Naive thymus-derived CD4-positive, alpha-beta T cell (primary cell): ENCODE measurements at places on chromosomes 11 and 22. TPM values are rescaled to one million over a fixed set of nuclear protein-coding genes. Genes with fewer than 3 reads are reported as not detected.
A peak's percentile ranks its signal among the peaks of the same experiment; 100 is the strongest.

Gene CNGA4
- 0.10 TPM in 1 of 2 replicates, not detected in the other for total RNA-seq

Gene PRG3
- not detected in 2 replicates for total RNA-seq

GRCh38 chr11:1446623-1447022, 40.0 kb downstream of the MOB2 start:
- no peaks in the 10 kb centered on the region for H3K4me1 ChIP-seq
- DNase-seq, result no peak
- no peak overlapping the region for H3K4me3 ChIP-seq
- H3K27me3 ChIP-seq, result no peaks in the 10 kb centered on the region
- H3K27ac ChIP-seq, result no peak overlapping the region

Gene NECTIN1
- total RNA-seq, result 2.4 TPM

Gene OVCH2
- not detected for total RNA-seq

DNA sequence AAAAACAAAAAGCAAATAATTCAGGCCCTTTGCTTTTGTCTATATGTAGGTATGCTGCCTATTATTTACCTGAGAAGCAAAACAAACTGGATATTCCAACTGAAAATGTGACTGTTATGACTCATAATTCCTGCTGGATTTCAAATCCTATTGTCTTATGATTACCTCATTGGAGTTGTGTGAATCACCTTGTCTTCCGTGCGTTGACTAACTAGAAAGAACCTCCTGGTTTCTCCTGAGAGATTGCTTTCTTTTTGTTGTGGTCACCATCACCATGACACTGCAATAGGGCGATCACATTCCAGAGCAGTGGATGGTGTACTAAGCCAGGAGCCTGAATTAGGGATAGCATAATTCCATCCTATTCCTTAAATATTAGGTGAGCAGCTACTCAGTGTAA, 23.0 kb upstream of the EXPH5 start:
- no peaks in the 10 kb centered on the region for H3K4me1 ChIP-seq
- H3K4me3 ChIP-seq, result no peak overlapping the region
- DNase-seq, result no peak
- no peaks in the 10 kb centered on the region for H3K27me3 ChIP-seq
- H3K27ac ChIP-seq, result no peak overlapping the region

DNA sequence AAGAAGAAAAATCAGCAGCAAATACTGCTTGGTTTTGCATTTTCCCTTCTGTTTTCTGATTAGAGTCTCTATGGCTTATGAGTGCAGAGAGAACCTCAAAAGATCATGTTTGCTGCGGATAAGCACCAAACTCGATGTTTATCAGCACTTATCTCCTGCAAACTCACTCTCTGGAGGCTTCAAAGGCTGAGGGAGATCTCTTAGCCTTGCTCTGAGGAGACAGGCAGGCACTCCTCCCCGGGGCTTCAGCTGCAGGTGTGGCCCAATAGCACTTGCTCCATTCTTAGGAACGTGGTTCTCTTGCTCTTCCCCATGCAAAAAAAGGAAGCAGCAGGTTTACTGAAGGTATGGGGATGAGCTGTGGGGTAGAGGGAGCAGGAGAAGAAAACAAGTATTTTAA, 45.1 kb downstream of the FLI1 start:
- H3K36me3 ChIP-seq, result no peaks in the 10 kb centered on the region
- peak; percentile 54 for DNase-seq
- H3K4me3 ChIP-seq, result peak overlapping the region; percentile 2
- H3K4me1 ChIP-seq, result peaks cover 79% of the 10 kb centered on the region

Gene MYEOV
- not detected for total RNA-seq

DNA sequence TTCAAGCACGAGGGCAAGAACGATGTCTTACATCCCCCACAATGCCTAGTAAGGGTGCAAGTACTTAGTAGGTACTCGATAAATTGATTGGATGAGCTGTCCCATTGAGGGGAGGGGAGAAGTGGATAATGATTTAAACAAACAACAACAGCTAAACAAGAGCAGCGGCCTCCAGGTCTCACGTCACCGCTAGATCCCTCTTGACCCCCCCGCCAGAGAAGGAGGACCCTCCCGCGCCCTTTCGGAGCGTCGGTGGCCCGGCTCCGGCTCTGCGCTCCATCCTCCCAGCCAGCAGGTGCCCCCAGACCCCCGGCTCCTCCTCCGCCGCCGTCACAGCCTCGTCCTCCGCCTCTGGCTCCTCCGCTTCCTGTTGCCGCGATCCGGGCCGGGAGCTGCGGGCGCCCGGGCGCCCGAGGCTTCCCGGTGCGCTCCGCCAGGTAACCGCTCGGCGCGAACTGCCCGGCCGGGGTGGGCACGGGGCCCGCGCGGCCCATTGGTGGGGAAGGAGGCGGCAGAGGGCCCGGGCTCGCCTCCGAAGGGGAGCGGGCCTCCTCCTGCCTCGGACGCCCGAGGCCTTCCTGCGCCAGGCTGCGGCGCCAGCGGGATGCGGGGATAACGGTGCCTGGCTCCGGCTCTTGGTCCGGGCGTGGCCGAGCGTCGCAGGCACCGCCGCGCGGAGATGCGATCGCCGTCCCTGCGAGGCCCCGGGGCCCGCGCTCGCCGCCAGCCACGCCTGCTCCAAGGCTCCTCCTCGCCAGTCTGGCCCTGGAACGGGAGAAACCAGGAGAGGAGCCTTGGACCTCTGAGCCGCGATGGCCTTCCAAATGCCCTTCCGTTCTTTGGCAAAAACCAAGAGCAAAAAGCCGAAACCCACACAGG, at the start of gene TLCD5:
TLCD5 (plus strand) TSS at position 368 of the 879 bp plus-strand sequence. CDS start 2,143 bp downstream, outside the sequence.
- DNase-seq, result no peak
- peaks cover 5% of the 10 kb centered on the region for H3K4me1 ChIP-seq
- H3K27ac ChIP-seq, result no peak within 1 kb of the TSS
- no peaks in the 10 kb centered on the region for H3K36me3 ChIP-seq
- peaks cover 7% of the 10 kb centered on the region for H3K27me3 ChIP-seq

DNA sequence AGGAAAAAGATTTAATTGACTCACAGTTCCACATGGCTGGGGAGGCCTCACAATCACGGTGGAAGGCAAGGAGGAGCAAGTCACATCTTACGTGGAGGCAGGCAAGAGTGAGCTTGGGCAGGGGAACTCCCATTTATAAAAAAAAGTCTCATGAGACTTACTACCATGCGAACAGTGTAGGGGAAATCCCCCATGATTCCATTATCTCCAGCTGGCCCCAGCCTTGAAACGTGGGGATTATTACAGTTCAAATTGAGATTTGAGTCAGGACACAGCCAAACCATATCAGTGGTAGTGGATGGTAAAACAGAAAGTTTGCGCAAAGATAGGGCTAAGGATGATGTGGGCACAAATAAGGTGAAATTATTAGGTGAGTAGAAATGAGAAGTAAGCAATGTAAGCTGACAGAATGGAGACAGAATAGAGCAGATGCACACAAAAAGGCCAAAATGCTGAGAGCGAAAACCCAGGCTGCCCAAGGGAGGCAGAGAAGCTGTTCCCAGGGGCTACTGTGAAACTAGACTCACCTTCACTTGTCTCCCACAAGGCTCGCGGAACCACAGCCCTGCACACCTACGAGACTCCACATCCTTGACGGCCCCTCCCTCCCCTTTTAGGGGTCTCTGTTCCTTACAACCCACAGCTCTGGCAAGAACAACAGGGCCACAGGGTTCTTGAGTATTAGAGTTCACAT, 377.6 kb downstream of the CADM1 start:
- H3K36me3 ChIP-seq, result no peaks in the 10 kb centered on the region
- no peak overlapping the region for H3K27ac ChIP-seq
- no peaks in the 10 kb centered on the region for H3K4me1 ChIP-seq
- DNase-seq, result no peak
- H3K27me3 ChIP-seq, result no peaks in the 10 kb centered on the region

GRCh38 chr11:112248201-112248600, 12.5 kb downstream of the PLET1 start:
- no peak overlapping the region for H3K27ac ChIP-seq
- no peaks in the 10 kb centered on the region for H3K36me3 ChIP-seq
- H3K27me3 ChIP-seq, result no peaks in the 10 kb centered on the region
- no peak overlapping the region for H3K4me3 ChIP-seq
- DNase-seq, result no peak
- no peaks in the 10 kb centered on the region for H3K4me1 ChIP-seq

DNA sequence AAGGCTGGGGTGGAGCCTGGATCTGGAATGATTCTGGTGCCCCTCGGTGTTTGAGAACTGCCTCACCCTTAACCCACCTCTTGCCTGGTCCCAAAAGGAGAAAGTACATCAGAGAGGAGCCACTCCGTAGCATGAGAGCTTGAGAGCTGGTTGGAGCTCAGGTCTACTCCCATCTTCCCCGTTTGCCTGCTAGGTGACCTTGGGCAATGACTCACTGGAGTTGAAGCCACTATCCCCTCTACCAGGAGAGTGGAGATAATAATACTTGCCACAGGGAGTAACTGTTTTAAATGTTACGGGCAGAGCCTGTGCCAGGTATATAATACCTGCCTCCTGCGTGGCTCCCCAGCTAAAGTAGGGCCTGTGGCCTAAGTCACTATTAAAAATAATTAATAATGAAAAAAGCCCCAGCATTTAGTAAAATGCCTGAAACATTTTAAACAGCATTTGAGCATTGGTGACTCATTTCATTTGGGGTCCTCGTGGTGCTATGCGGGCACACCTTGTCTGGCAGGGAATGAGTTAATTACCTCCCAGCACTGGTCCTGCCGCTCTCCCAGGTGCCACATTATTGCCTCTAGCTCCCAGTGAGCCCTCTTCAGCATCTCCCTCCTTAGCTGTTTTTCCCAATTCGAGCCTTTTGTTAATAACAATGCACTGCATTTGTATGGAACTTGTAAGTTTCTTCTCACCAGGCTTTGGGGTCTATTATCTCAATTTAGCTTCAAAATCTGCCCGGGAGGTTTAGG, 22.5 kb downstream of the CYTH4 start:
- peaks cover 83% of the 10 kb centered on the region for H3K4me1 ChIP-seq
- H3K36me3 ChIP-seq, result no peaks in the 10 kb centered on the region
- H3K27me3 ChIP-seq, result no peaks in the 10 kb centered on the region
- no peak overlapping the region for H3K4me3 ChIP-seq

GRCh38 chr11:12409621-12410005, 32.2 kb downstream of the PARVA start:
- H3K36me3 ChIP-seq, result no peaks in the 10 kb centered on the region
- H3K27ac ChIP-seq, result no peak overlapping the region
- DNase-seq, result no peak
- no peaks in the 10 kb centered on the region for H3K4me1 ChIP-seq
- H3K4me3 ChIP-seq, result no peak overlapping the region

Gene INCENP
- 120 and 124 TPM in 2 replicates for total RNA-seq

- H3K36me3 ChIP-seq, result no peaks in the 10 kb centered on the region
- DNase-seq, result no peak
- H3K4me1 ChIP-seq, result peaks cover 5% of the 10 kb centered on the region
These were observed 28.1 kb upstream of the LRRC10B start for GRCh38 chr11:61480261-61480993.

Gene SERPING1
- 0.56 and 0.97 TPM in 2 replicates for total RNA-seq
